ENCODE measurements at places on chromosomes 11 and 22. TPM values are rescaled to one million over a fixed set of nuclear protein-coding genes. Genes with fewer than 3 reads are reported as not detected.

GRCh38 chr22:20428496-20429253 is 8.9 kb downstream of the SCARF2 start:
- DNase-seq, result no peak

DNA sequence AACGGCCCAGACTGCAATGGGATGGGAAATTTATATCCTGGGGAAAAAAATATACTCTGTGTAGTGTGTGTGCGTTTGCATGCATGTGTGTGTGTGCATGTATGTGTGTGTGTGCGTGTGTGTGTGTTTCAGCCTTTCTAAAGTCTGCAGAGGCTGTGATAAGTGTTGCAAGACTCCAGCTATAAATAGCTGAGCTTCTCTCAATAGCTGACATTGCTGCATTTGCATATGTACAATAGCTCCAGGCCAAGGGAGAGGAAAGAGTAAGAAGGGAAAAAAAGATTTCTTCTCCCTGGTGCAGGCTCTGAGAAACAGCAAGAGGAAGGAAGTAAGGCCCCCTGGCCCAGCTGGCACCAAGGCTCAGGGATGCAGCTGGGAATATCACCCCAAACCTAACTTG is 483.0 kb downstream of the MN1 start:
- no peak for DNase-seq

DNA sequence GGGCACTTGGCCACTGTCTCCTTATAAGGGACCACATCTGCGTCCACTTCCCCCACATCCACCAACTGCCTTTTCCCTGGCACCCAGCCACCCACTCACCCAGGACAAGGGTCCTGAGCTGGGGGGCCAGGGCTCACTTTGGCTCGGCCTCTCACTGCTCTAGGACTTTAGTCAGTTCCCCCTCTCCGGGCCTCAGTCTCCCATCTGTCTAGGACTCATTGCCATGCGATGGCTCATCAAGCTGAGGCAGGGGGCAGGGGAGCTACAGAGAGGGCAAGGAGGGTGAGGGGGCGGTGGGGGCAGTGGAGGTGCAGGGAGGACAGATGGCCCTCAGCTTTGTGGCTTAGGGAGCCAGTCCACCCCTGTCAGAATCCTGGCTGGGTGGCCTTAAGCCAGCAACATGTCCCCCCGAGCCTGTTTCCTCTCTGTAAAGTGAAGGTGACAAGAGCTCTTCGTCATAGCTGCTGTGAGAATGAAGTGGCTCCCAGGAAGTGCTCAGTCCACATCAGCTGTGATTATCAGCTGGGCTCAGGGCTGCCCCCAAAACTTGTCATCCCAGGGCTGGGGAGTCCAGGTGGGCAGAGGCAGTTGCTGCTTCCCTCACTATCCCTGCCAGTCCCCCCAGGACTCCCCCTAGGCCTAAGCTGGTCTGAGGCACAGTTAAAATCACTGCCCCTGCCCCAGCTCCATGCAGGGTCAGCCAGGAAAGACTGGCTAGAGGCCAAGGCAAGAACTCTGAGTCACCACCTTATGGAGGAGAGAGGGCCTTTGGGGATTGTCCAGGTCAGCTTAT is 14.9 kb downstream of the RAC2 start:
- peak; percentile 22 for DNase-seq

DNA sequence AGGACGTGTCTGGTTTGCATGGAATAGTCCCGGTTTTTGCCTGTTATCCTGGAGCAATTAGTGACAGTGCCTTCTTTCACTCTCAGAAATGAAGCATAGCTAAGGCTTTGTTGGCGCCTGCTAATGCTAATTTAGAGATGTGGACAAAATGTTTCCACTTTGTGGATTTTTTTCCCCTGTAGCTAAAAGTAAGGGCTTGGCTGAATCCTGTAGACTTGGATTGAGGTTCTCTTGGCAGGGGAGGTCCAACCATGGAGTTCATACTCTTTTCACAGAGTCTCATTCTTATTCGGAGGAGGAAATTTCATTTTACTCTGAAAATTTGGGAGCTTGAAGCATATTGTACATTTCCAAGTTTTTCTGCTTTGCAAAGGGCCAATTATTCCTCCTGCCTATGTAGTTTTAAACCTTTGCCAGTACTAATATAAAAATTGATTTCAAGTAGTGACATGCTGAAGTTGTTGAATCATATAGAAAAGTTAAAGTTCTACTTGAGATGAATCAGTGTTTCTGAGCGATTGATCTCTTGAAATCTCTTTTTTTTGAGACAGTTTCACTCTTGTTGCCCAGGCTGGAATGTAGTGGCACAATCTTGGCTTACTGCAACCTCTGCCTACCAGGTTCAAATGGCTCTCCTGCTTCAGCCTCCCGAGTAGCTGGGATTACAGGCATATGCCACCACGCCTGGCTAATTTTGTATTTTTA is 20.0 kb downstream of the PPFIA1 start:
- no peak for DNase-seq

DNA sequence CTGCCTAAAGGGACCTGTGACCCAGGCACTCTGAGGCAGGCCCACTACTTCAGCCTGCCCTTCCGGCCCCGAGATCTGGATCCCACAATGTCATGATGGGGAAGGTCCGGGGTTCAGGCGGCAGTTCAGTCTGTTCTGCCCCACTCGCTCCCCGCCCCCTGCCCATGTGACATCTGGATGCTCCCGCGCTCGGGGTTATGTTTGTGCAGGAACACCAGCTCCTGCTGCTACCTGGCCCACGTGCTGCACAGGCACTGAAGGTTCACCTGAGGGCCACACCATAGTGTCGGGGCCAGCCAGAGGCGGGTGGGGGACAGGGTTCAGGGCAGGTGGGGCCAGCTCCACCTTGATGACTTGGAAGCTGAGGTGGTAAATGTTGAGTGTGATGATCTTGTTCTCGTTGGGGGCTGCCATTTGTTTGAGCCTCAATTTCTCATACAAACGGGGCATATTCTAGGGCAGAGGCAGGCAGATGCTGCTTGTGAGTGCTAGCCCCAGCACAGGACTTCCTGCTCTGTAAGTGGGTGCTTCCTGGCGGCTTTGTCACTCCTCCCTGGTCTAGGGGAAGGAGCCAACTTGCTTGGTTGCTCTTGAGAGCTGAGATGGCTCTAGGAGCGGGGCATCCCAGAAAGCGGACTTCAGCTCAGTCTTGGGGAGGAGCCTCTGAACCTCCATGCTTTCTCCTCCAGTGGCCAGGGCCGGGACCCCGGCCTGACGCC is 4.4 kb upstream of the SIPA1 start:
- no peak for DNase-seq

DNA sequence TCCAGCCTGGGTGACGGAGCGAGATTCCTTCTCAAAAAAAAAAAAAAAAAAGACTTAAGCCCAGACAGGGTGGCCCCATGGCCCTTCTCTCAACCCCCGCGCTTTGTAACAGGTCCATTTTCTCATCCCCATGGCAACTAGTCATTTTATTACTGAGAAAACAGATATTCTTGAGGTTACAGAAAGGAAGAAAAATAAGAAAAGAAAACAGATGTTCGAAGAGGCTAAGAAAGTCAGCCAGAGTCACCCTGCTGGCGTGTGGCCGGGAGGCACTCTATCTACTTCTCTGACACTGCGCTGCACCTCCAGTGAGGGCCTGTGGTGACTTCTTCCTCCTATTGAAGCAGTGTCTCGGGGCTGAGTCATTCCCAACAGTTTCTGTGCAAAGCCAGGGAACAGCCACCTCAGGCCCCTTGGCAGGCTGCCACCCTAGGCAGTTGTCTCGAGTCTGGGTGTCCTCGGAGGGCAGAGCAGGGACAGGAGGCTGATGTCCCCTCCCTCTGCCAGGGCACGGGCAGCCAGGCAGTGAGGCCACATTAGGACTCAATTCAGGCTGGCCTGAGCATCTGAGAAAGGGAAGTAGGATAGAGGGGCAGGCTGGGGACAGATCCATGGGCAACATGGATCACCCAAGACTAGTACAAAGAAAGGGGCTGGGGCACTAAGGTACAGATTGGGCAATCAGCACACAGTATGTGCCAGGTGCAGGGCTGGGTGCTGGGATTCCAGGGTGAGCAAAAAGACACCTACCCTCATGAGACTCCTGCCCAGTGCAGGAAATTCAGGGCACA is 16.4 kb upstream of the SYVN1 start:
- DNase-seq, result no peak

- DNase-seq, result no peak
Measured at GRCh38 chr11:12404436-12404835, 27.1 kb downstream of the PARVA start.

Gene CYTH4
- 0.11 TPM for total RNA-seq

Gene RAC2
- total RNA-seq, result 36.8 TPM

Gene KRTAP5-7
- total RNA-seq, result not detected

Gene TUB
- 1.3 TPM for total RNA-seq
